ENCODE measurements at places on chromosomes 3 and 15.

DNA sequence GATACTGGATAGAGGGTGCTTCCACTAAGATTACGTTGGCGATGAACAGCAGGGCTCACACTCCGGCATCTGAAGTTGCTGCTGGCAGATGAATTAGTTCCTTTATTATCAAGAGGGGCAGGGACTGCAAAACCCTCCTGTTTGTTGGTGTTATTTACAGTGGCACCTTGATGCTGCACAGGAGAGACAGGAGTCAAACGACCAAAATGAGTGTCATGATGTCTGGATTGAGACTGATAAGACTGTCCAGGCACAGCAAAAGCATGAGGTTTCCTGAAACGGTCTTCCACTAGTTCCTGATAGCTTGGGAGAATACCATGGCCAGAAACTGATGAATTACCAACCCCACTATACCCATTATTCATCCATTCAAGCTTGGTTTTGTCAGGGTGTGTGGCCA, 100.8 kb upstream of the NEDD4 start:
- no peak for DNase-seq

DNA sequence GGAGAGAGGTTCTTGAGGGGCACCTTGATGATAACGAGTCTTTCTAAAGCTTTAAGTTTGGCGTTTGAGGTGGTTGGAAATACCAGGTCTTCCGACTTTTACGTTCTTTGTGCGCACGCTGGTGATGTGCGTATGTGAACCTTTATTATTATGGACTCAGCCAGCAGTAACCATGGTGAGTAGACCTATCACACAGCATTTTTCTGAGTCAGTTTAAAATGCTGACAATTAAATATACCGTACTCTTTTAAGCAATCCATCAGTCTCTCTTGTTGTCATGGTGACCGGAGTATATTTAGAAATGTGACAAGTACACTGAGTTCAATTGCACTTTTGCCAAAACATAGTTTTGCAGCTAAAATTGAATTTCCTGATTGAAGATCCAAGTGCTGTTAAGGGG, 172.2 kb downstream of the LPP start:
- DNase-seq: peak; percentile 72

DNA sequence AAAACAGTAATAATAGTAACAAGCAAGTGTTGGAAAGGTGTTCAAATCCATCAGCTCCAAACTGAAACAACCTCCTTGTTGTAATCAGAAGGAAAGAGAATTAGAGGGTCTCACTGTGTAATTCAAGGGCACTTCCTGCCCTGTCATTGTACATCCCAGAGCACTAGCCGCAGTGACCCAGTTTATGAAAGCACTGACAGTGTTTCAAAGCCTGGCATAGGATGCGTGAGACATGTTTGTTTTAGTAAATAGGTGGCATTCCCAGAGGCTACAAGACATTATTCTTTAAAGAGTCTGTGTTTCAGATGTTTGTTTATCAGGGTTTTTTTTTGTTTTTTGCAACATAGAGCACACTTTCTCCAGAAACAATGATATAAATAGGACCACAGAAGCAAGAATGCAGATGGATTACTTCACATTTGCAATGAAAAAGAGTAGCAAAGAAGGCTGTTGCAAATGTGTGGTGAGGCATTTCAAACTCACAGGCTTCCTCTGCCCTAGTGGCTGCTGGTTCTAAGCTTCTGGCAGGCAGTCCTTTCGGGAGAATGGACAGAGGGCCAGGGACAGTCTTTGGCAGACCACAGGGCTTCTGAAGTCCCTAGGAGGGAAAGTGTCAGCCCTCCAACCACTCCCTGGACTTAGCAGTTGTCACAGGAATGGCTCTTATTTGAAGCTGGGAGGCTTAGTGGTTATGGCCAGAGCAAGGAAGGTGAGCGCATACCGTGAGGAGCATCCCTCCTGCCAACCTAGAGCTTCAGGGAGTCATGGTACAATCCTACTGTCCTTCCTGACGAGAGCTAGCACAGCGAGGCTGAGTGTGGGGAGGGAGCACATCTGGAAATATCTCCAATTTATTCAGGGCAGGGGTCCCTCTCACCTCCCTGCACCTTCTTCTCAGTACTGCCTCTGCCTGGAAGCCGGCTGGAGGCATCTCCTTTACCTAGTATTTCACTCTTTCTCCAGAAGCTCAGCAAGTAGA, 31.4 kb upstream of the TIPARP start:
- DNase-seq: no peak

DNA sequence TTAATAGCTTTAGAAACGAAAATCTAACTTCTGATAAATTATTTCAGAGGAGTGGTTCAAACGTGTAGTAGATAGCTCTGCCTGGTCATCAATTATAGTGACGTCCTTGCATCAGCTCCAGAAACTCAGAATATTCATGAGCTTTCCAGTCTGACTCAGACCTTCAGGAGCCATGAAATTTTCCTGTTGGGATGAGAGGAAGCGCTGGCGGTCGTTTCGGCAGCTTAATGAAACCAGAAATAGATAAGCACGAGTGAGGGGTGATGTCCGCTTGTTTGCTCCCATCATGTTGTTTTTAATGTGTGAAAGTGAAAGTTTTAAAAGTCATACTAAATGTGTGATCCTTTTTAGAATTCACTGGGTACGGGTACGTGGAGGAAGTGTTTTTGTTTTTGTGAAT, 141.1 kb downstream of the PGPEP1L start:
- DNase-seq: no peak

- DNase-seq: no peak
Measured at GRCh38 chr3:89038869-89039268, 68.6 kb upstream of the EPHA3 start.

DNA sequence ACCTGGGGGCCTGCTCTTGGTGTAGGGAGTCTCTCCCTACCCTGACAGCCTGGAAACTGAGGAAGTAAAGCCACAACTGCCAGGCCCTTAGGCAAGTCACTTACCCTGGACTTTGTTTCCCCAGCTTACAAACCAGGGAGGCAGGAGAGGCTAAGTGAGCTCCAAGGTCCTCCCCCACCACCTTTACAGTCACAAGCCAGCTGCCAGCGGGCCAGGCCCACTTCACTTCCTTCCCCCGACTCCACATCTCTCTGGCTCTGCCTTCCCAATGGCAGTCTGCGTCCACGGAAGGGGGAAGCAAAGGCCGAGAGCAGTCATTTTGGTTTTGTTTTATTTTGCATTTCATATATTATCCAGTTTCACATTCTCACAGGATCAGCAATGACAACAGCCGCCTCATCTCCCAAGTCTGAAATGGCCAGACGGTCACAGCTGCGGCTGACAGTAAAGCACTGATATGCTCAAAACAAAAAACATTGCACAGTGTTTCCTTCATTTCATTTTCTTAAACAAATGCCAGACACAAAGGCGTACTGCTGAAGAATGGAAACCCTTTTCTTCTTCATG, 35.7 kb downstream of the RBPMS2 start:
- DNase-seq: no peak

DNA sequence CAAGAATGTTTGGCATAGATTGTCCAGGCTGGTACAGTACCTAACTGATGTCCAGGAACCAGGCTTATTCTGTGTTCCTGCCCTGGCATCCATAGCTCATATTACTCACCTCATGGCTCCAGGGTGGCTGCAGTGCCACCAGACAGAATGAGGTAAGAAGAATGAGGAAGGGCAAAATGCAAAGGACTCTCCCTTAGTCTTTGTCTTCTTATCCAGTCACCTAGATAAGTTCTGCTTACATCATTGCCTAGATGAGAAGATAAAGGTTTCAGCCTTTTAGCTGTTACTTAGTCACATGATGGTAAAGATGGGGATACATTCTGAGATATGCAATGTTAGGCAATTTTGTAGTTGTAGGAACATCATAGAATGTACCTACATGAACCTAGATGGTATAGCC, 45.8 kb downstream of the CHP1 start:
- no peak for DNase-seq

GRCh38 chr3:54042259-54042823, 80.0 kb upstream of the CACNA2D3 start:
- no peak for DNase-seq

DNA sequence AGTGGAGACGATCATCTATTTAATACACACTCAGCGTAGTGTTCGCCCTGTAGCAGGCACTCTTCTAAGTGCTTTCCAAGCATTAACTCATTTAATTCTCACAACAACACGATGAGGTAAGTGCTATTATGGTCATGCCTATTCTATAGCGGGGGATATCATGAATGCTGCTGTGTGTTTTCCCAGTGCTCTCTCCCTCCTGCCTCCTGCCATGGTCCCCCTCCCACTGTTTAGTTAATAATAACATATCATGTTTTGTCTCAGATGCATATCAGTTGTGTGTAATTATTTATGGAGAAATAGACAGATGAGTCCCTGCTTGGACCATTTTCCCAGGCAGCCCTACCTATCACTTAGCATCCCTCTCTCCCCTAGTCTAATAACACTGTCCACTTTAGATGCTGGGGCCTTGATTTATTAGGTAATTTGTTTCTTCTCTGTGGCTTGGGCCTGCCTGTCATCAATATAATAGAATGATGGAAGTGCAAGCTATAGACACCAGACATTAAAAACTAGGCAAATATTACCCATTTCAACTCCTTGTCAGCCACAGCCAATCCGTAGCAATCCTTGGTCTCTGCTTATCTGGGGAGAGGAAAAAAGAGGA, 122.9 kb upstream of the TLE3 start:
- DNase-seq: no peak

DNA sequence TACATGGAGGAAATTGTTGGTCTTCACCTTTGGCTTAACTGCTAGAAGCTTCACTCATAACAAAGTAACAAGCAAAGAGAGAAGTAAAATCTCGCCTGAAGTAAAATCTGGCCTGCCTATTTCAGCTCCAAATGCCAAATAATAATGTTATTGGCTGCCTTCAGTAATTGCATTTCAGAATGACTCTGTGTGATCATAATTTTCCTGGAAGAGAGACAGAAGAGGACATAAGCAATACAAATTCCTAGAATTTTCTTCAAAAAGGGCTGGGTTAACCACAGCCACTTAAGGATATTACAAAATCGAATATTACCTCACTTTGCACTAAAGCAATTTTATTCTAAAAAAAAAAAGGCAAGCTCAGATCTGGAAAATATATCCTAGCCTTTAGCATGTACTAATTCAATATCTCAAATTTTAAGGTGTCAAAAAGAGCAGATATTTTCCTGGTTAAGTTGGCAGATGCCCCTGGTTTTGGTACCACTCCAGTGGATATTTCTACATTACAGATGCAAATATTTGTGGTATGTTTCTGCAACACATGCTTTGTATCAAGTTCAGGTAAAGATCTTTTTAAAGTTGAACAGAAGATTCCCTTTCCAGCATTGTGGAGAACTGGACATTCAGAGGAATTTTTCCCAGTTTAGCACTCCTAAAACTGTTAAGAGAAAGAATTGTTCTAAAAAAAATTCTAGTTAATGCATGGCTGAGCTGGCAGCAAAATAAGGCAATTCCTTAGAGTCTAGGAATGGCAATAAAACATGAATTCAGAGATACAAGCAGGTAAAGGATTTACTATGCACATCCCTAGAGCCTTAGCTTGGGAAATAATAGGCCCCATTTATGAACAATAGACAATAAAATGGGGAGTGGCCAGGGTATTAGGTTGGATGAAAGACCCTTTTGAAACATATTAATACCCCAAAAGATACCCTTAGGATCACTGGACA, 116.7 kb downstream of the STAC start:
- DNase-seq: no peak

DNA sequence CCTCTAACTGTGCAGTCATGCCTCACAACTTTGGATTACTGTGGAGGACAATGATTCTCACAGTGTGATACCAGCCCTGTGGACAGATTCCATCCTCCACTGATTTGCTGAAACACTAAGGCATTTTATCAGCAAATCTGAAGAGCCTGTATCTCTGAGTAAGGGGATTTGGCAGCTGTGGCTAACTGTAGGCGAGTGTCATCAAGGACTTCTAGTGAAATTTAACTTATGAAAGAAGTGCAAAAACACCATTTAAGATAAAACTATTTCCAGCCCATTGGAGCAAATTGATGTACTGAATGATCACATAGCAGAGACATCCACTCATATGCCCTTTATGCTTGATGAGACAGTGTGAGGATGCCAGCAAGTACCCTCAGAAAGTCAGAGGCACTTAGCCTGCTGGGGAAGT, 13.9 kb upstream of the TMPRSS7 start:
- no peak for DNase-seq

DNA sequence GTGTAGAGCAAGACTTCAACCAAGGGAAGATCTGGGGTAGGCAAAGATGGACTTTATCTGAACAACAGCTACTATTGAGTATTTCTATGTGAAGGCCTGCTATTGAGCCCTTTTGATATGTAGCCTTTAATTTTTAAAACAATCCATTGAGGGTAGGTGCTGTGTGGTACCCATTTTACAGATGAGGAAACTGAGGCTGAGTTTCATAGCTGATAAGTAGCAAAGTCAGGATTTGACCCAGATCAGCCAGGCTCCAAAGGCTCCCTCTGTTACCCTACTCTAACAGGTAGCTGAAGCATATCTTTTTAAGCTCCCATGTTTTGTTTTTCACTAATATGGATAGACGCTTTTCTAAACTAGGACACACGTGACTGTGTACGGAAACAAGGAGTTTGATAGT, 2.4 kb upstream of the FGD5 start:
- no peak for DNase-seq

DNA sequence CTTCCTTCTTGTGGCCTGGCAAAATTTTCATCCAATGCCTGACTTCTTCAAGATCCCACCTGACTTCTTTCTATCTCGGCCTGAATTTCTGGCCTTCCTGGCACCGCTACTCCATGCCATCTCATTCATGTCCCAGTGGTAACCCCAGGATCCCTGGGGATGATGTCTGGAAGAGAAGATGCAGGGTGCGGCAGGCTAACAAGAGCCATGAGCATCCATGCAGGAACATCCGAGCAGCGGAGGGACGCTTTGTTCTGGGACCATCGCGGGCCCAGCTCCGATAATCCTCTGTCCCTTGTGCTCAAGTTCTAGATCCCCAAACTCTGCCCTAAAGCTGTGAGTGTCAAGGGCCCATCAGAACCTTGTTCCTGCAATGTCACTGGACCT, 10.9 kb downstream of the MYL3 start:
- DNase-seq: peak; percentile 39

GRCh38 chr3:127065561-127066290, 82.8 kb downstream of the PLXNA1 start:
- DNase-seq: no peak

GRCh38 chr3:131540143-131540542, 37.4 kb upstream of the MRPL3 start:
- no peak for DNase-seq

GRCh38 chr3:71127844-71128243, 455.7 kb downstream of the FOXP1 start:
- no peak for DNase-seq

GRCh38 chr15:78049691-78050440, 27.6 kb downstream of the TBC1D2B start:
- no peak for DNase-seq

GRCh38 chr3:149813367-149814281, 609 bp downstream of the RNF13 start:
- DNase-seq: no peak

DNA sequence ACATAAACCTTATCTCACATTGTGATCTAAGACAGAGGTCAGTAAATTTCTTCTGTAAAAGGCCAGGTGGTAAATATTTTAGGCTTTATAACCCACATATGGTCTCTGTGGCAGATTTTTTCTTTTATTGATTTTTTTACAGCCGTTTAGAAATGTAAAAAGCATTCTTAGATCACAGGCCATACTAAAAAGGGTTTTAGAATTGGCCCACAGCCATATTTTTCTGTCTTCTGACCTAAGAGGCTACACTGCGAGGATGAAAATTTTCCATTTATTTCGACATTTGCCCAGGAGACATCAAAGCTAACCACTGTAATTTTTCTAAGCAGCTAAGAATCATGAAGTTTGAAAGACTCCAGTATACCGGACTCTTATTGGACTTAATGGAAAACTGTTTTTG, 377.2 kb upstream of the SGO1 start:
- DNase-seq: no peak

- DNase-seq: no peak
Measured at GRCh38 chr3:119723022-119723421, 20.2 kb downstream of the CFAP91 start.
